ENCODE measurements at places on chromosomes 13 and 19. TPM values are rescaled to one million over a fixed set of nuclear protein-coding genes. Genes with fewer than 3 reads are reported as not detected.

DNA sequence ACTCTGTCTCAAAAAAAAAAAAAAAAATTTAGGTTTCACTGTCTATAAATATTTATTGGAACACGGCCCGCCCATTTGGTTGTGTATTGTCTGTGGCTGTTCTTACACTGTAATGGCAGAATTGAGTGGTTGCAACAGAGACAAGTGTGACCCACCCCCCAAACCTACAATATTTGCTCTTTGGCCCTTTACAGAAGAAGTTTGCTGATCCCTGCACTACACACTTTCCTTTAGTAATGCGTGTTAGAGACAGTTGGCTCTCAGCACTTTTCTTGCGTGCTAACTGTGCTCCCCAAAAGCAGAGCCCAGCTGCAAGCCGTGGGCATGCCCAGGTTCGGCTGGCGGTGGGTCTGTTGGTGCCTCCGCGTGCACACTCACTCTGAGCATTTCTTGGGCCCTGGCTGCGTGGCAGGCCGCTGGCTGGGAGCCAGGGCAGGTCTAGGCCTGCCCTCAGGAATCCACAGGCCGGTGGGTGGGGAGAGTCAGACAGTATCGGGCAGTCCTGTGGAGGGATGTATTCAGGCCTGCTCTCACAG lies 72.6 kb downstream of the SIPA1L3 start:
- peak; percentile 90 for DNase-seq

The SIGLECL1 gene
- total RNA-seq: not detected

DNA sequence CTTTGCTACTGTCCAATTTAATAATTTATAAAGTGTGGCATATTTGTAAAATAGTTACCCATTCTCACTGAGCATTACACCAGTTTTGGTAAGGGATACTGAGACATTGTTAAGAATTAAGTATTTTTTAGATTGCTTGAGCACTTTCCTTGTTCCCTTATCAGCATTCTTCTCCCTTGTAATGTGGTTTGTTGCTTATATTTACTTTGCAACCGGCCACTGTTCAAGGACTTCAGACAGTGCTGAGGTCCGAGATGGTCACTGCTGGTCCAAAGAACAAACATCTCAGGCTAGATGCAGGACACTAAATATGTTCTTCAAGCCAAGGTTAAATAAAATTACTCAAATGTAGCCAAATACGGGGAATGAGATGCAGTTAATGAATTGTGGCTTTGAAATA lies 161.4 kb downstream of the TM9SF2 start:
- no peak for DNase-seq

The SYDE1 gene
- 22.6 TPM for total RNA-seq

Data from MCF 10A (cell line).